ENCODE measurements at places on chromosomes 7 and 10. TPM values are rescaled to one million over a fixed set of nuclear protein-coding genes. Genes with fewer than 3 reads are reported as not detected.

The SPDYE17 gene
- total RNA-seq = not detected

DNA sequence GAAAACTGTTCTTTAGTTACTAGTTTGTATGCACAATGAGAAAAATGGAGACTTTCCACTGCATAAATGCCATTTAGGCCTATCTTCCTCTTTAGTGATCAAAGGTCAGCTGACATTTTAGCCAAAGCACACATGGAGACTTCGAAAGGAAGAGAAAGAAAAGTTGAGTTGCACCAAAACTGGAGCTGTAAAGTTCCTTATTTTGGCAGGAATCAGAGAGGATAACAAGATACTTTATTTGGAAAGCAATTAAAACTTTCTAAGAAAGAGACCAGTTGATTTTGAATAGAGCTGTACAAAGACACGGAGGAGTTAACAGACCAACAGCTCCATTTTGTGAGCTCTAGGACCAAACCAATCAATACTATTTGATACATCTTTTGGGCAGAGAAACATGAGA is 14.2 kb downstream of the ENTPD7 start:
- no peak for DNase-seq

GRCh38 chr7:20560325-20561180 is 54.9 kb upstream of the ABCB5 start:
- DNase-seq = no peak

The SBDS gene
- total RNA-seq = 40.1 TPM

The PILRA gene
- 8.1 TPM for total RNA-seq

GRCh38 chr7:110786328-110786965 is 304.5 kb upstream of the LRRN3 start:
- DNase-seq = no peak

The RASSF4 gene
- total RNA-seq = 0.76 TPM

DNA sequence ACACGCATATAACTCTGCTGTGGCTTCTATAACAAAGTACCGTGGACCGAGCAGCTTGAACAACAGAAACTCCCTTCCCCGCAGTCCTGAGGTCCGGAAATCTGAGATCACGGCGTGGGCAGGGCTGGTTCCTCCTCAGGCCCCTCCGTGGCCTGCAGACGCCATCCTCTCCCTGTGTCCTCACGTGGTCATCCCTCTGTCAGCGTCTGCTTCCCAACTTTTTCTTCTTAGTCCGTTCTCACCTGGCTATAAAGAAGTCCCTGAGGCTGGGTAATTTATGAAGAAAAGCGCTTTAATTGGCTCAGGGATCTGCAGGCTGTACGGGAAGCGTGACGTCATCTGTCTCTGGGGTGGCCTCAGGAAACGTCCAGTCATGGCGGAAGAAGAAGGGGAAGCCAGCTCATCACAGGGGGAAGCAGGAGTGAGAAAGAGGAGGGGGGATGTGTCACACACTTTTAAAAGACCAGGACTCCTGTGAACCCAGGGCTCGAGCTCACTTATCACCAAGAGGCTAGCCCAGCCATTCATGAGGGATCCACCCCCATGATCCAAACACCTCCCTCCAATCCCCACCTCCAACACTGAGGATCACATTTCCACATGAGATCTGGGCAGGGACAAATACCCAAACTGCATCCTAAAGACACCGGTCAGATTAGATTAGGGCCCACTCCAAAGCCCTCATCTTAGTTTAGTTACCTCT is 91.2 kb upstream of the INSIG1 start:
- peak; percentile 69 for DNase-seq

DNA sequence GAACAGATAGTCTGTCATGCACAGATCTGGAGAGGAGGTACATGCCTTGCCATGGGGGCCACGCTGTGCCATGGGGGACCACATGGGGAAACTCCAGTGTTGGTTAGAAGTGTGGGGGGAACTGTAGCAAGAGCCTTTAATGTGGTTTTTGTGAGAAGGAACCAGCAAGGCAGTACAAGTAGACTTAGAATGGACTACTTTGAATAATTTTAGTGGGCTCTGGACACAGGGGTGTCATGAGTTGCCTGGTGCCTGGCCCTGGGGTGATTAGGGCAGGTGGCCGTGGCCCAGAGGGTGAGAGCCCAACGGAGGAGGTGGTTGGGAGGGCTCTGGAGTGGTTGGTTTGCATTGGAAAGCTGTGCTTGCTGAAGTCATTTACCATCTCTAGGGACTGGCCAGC is 77.2 kb downstream of the CXCL12 start:
- DNase-seq = peak; percentile 11

- no peak for DNase-seq
Measured at GRCh38 chr7:94028768-94029167, 24.6 kb upstream of the BET1 start.

DNA sequence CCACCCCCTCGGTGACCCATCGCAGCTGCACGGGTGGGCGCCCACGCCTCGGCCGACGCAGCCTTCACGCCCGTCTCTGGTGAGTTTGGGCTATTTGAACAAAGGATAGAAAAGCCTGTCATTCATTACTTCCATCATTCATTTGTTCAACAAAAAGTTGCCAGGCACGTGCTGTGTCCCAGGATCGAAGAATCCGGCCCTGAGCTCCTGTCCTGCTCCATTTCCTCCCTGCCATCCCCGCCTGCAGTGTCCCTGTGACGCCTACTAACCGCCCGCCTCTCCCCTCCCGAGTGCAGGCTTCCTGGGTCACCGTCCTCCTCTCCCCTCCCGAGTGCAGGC is 340.1 kb downstream of the WDR37 start:
- no peak for DNase-seq

The IQUB gene
- total RNA-seq = not detected

GRCh38 chr10:34682580-34682979 is 132.5 kb downstream of the PARD3 start:
- no peak for DNase-seq

The VGF gene
- total RNA-seq = 0.29 TPM

All from activated CD8-positive, alpha-beta T cell treated with anti-CD3 and anti-CD28 coated beads, Interleukin-2, amount 10 ng/mL, durations not matched to agents 7 days and 5 days (primary cell).